ENCODE measurements at places on chromosomes 5 and 9.
A peak's percentile ranks its signal among the peaks of the same experiment; 100 is the strongest.

- DNase-seq: peak; percentile 41
Observed at GRCh38 chr9:121674952-121675351, 23.5 kb downstream of the DAB2IP start.

- no peak for DNase-seq
Observed at GRCh38 chr5:87398981-87399614, 13.6 kb downstream of the CCNH start.

- DNase-seq: no peak
Observed at GRCh38 chr5:168319774-168320173, 28.3 kb downstream of the WWC1 start.

GRCh38 chr5:62606878-62607277, 28.3 kb downstream of the LRRC70 start:
- no peak for DNase-seq

DNA sequence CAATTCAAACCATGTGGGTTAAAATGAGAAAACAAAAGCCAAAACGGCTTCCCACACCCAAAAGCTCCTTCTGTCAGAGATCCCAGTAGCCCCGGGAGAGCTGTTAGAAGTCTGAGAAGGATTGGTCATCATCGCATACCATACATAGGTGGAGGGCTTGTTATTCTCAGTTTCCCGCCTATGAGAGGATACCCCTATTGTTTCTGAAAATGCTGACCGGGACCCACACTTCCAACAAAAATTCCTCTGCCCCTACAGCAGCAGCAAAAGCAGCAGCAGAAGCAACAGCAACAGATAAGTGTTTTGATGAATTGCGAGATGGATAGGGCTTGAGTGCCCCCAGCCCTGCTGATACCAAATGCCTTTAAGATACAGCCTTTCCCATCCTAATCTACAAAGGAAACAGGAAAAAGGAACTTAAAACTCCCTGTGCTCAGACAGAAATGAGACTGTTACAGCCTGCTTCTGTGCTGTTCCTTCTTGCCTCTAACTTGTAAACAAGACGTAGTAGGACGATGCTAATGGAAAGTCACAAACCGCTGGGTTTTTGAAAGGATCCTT, at the start of gene TEK:
Gene TEK (plus strand): TSS at position 245 of the 561 bp plus-strand sequence. CDS start 366 bp downstream, outside the sequence.
- peak; percentile 58 for DNase-seq

DNA sequence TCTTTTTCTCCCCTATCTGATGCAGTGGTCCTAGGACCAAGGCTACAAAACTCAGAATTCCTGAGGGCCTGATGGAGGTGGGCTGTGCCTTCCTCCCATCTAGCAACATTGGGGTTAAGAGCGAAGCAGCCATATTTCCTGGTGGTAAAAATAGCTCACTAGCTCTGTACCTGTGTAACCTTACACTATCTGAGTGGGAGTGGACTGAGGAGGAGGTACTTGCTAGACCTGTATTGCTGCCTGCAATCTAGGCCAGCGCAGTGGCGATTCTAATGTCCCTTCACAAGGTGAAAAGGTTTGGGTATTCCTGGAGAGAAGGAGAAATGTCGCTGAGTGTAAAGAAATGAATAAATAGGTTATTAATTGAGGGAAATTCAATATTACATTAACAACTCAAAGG, 80.2 kb upstream of the LIFR start:
- no peak for DNase-seq

GRCh38 chr5:18220631-18221030, 586.4 kb downstream of the TAF11L14 start:
- DNase-seq: no peak

GRCh38 chr5:92181656-92182055, 798.5 kb upstream of the ARRDC3 start:
- DNase-seq: no peak

- no peak for DNase-seq
Observed at GRCh38 chr5:73606206-73606753, 19.7 kb upstream of the ARHGEF28 start.

- DNase-seq: peak; percentile 68
Observed at GRCh38 chr5:52743012-52743411, 44.7 kb upstream of the ITGA1 start.

- peak; percentile 56 for DNase-seq
Observed at GRCh38 chr5:115069087-115069968, 100.4 kb downstream of the TRIM36 start.

DNA sequence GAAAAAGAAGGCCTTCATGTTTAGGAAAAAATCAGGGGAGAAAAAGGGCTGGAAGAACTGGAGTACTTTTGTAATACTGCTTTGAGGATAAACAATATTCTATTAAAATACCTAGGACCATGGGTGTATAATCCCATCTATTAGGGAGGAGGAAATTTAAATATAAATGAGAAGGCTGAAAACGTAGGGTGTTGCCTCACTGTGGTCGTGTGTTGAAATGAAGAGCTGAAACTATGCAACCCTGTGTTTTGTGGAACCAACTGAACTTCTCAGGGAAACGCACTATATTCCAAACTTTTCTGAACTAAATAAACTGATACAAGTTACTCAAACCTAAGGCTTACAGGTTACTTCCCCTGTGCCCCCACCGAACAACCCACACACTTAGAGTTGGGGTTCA, 4.5 kb upstream of the CNTLN start:
- no peak for DNase-seq

GRCh38 chr5:164708831-164709230, 1203.4 kb downstream of the MAT2B start:
- DNase-seq: no peak
